ENCODE measurements at places on chromosomes 11 and 22.

DNA sequence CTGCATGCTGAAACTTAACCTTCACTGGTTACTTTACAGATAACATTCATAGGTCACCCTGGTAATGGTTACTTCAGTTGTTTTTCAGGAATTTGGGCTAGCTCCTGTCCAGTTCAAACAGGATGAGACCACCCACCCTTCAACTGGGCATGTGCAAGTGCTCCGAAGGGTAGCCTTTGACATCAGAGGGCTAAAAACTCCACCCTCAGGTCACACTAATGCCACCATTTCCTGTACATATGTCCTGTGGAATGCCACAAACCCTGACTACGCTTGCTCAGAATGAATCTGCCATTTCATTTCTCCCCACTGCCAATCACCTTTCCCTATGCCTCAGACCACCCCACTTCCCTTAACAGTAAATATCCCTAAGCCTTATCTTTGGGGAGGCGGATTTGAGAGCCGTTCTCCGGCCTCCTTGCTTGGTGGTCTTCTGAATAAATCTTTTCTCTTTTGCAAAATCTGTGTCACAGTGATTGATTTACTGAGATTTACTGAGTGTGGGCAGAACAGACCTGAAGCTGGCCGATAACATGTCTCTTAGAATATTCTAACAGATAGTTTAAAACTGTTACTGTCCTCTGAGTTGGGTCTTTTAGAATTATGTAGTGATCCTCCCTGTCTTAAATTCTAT is 25.4 kb upstream of the FXYD2 start:
- no peak for DNase-seq

DNA sequence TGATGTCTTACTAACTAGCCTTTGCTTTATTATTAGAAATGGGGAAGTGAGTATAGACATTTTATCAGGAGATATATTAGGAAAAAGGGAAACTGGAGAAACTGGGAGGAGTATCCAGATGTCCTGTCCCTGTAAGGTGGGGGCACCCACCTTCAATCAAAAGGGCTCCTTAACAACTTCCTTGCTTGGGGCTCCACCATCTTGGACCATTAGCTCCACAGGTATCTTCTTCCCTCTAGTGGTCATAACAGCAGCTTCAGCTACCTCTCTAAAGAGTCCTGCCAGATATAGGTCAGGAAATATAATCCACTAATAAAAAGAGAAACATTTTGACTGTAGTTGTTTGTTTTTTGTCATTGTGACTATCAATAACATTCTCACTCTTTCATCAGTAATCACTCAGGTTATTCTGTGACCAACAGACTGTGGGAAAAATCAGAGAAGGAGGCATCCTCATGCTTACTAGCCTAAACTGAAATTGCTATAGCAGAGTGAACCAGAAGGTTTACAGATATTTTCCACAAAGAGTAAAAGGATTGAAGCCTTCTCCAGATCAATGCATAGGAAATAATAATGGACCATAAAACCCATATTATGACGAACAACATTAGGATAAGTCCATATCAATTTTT is 10.4 kb downstream of the OR51B4 start:
- peak; percentile 54 for DNase-seq

DNA sequence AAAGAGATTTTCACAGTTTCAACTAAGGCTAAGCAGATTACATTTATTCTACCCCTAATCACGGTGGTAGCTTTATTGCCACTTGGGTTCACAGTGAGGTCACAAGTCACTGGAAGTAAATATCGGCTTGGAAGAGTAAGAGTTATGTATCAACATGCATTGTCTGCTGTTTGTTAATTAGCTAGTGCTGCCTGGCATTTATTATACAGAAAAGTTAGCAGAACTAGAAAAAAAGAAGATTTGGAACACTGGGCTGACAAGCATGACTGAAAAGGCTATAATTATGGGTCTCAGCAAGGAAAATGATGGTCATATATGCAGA is 13.7 kb upstream of the RAB38 start:
- no peak for DNase-seq

DNA sequence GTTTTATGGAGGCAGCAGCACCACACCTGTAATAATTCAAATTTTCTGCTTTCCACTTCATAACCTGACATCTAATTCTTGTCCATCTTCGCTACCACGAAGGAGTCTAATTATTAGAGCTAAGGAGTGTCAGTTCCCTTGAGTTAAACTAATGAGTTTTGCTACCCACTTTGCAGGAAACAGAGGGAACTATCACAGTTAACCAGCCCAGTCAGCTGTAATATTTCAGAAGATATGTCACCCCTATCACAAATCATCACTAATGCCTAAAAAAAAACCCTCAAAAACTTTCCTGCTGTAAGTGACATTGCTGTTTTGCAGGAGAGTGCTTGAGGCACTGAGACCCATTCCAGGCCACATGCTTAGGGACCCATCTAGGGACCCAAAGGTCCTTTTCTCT is 8.4 kb downstream of the TECTA start:
- DNase-seq, result no peak

DNA sequence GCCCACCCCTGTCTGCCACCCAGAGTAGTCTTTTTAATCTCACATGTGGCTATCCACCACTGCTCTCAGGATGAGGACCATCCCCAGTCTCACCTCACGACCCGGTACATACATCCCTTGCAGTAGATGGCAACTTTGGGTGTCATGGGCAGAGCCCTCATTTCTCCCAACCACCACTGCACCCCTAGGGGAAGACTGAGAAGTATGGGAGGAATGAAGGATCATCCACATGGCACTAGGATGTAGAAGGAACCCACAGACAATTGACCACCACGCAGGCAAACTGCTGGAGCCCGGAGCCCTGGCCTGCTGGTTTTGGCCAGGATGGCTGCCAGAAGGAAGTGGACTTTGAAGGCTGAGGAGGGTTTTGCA is 1.9 kb upstream of the SCARF2 start:
- DNase-seq, result no peak

Measured in H4 (cell line).